Activated CD4-positive, alpha-beta T cell treated with anti-CD3 and anti-CD28 coated beads, Interleukin-2, amount 10 ng/mL, durations not matched to agents 24 days and 14 days (primary cell): ENCODE measurements at places on chromosomes 12 and 14.

DNA sequence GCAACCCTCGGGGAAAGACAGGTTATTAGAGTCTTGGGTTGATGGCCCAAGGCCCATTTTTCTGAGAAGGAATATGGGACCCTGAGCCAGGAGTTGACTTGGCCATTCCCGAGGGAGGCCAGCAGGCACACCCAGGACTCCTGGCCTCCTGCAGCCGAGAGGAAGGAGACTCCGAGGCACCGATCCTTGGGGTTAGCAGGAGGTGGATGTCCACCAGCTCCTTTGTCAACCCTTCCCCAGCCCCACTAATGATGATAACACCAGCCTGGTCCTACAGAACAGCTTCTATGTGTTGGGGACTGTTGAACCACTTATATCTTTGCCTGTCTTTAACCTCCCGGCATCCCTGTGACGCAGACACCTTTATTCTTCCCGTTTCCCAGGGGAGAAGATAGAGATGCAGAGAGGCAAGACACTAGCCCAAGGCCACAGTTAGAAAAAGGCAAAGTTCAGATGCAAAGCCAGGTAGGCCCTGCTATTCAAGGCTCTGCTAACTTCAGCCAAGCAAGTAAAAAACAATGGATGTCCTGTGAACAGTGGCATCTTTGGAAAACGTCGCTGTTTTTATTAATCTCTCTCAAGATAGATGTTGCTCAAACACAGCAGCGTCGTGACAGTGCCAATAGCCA lies 767.3 kb upstream of the TBX3 start:
- no peak for DNase-seq
- H3K36me3 ChIP-seq: no peaks in the 10 kb centered on the region
- peak overlapping the region; percentile 20 for H3K4me3 ChIP-seq
- H3K27me3 ChIP-seq: peaks cover 23% of the 10 kb centered on the region
- no peaks in the 10 kb centered on the region for H3K4me1 ChIP-seq
- no peak overlapping the region for H3K27ac ChIP-seq

- H3K36me3 ChIP-seq: no peaks in the 10 kb centered on the region
- no peak overlapping the region for H3K27ac ChIP-seq
- DNase-seq: peak; percentile 89
- H3K4me3 ChIP-seq: no peak overlapping the region
- H3K27me3 ChIP-seq: no peaks in the 10 kb centered on the region
These were observed 23.5 kb downstream of the DCAF5 start for GRCh38 chr14:69129264-69129880.

GRCh38 chr12:3871356-3871755 lies 1.8 kb downstream of the PARP11 start:
- peak; percentile 71 for DNase-seq
- peaks cover 48% of the 10 kb centered on the region for H3K4me1 ChIP-seq

DNA sequence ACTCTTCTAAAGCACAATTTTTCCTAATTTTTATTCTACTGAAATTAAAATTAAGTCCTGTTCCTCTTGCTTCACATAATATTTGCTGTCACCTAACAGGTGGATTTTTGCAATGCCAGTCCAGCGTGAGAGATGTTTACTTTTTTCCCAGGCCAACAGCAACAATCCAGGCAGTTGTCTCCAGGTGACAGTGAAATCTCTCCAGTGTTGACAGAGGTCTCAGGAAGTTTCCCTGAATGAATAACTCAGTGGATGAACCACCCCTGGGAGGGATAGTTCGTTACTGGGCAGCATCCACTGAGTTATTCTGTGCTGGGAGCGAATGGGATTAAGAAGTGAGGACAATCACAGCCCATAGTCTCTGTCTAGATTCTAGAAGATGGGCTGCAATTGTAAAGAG lies 7.1 kb upstream of the NT5DC3 start:
- peaks cover 31% of the 10 kb centered on the region for H3K27me3 ChIP-seq
- H3K4me3 ChIP-seq: no peak overlapping the region
- H3K4me1 ChIP-seq: peaks cover 2% of the 10 kb centered on the region
- no peaks in the 10 kb centered on the region for H3K36me3 ChIP-seq
- no peak overlapping the region for H3K27ac ChIP-seq

GRCh38 chr12:48569946-48570345 lies at the start of gene LALBA:
TSS of gene LALBA (minus strand) at chr12:48570046. CDS start at chr12:48570020, 26 bp downstream.
- no peak within 1 kb of the TSS for H3K4me3 ChIP-seq
- H3K4me1 ChIP-seq: peaks cover 3% of the 10 kb centered on the region
- DNase-seq: no peak
- H3K27me3 ChIP-seq: peaks cover 7% of the 10 kb centered on the region
- H3K36me3 ChIP-seq: no peaks in the 10 kb centered on the region

DNA sequence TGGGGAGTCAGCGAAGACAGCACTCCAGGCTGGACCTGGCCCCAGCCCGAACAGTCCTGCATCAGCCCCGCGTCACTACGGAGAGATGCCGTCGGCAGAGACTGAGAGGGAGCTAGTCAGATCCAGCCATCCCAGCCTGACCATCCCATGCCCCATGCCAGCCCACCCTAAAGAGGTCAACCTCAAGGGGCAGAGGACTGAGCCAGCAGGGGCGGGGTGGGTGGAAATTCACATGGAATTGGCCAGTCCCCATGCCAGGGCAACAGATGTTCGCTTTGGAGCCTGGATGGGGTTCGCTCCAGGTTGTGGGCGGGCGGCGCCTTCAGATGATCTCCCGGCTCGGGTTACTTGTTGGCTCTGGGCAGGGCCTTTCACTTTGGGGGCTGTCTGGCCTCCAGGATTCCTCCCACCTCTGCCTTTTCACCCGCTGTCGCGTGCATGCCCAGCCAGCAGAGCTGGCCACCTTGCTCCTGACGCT lies 154.3 kb downstream of the TSPAN9 start:
- H3K4me3 ChIP-seq: no peak overlapping the region
- no peak for DNase-seq
- no peak overlapping the region for H3K27ac ChIP-seq
- no peaks in the 10 kb centered on the region for H3K36me3 ChIP-seq
- H3K4me1 ChIP-seq: no peaks in the 10 kb centered on the region

- no peaks in the 10 kb centered on the region for H3K36me3 ChIP-seq
- H3K27ac ChIP-seq: no peak overlapping the region
- H3K4me1 ChIP-seq: peaks cover 13% of the 10 kb centered on the region
- peak overlapping the region; percentile 55 for H3K4me3 ChIP-seq
- DNase-seq: no peak
- H3K27me3 ChIP-seq: peaks cover 47% of the 10 kb centered on the region
These were observed 179.9 kb downstream of the ADCK1 start for GRCh38 chr14:77979666-77980351.

DNA sequence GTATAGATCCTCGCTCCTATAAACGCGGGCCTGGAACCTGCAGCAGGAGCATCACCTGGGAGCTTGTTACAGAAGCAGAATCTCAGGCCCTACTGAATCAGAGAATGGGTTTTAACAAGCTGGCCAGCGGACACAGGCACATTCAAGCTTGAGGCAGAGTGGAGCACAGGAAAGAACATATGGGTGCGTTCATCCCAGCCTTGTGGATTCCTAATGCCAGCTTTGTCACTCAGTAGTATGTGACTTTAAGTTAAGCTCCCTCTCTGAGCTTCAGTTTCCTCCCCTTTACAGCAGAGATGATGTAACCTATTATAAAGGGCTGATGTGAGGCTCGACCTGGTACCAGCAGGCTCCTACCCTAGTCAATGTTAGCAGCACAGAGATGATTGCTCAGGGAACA lies 204.9 kb downstream of the ZFP36L1 start:
- H3K4me1 ChIP-seq: peaks cover 3% of the 10 kb centered on the region
- H3K4me3 ChIP-seq: no peak overlapping the region
- no peaks in the 10 kb centered on the region for H3K36me3 ChIP-seq
- DNase-seq: no peak
- no peaks in the 10 kb centered on the region for H3K27me3 ChIP-seq

- no peaks in the 10 kb centered on the region for H3K36me3 ChIP-seq
- H3K27me3 ChIP-seq: peaks cover 31% of the 10 kb centered on the region
- no peak overlapping the region for H3K27ac ChIP-seq
- DNase-seq: peak; percentile 82
- peaks cover 7% of the 10 kb centered on the region for H3K4me1 ChIP-seq
These were observed 60.9 kb upstream of the OR4E1 start for GRCh38 chr14:21734457-21735074.

- H3K4me1 ChIP-seq: no peaks in the 10 kb centered on the region
- H3K36me3 ChIP-seq: peaks cover 5% of the 10 kb centered on the region
- H3K27me3 ChIP-seq: no peaks in the 10 kb centered on the region
- DNase-seq: no peak
These were observed 85.9 kb upstream of the REP15 start for GRCh38 chr12:27610374-27610773.

- no peaks in the 10 kb centered on the region for H3K4me1 ChIP-seq
- no peaks in the 10 kb centered on the region for H3K36me3 ChIP-seq
- H3K27ac ChIP-seq: no peak overlapping the region
- peaks cover 4% of the 10 kb centered on the region for H3K27me3 ChIP-seq
- H3K4me3 ChIP-seq: no peak overlapping the region
These were observed 57.9 kb upstream of the TMX1 start for GRCh38 chr14:51182131-51182565.

DNA sequence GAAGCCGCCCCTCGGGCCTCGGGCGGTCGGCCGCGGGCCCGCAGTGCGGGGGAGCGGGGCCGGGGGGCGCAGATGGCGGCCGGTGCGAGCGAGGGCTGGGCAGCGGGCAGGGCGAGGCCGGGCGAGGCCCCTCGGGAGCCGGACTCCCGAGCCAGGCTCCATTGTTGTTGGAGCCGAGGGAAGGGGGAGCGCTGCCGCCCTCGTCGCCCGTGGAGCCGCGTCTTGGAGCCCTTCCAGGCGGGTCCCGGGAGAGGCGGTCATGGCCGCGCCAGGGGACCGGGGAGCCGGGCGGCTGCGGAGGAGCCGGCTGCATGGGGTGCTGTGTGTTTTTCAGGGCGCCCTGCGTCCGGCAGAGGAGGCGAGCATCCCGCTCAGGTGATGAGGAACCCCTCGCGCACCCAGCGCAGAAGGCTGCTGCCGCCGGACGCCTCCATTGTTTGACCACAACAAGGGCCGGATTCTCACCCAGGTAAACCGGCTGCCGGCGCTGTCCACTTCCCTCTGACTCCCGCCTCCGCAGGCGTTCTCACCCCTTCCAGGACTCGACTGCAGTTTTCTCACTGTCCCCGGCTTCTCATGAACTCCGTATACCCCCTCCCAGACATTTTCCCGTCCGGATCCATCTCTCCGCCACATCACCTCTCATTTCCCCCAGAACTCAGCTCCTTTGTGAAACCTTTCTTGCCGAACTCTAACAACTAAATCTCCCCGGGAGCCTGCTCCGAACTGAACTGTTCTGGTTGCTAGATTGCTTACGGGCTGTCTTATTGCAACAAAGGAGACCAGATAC lies 732 bp downstream of the ZNF664 start:
- H3K4me1 ChIP-seq: peaks cover 32% of the 10 kb centered on the region
- H3K27ac ChIP-seq: peak overlapping the region; percentile 88
- peaks cover 22% of the 10 kb centered on the region for H3K36me3 ChIP-seq
- H3K27me3 ChIP-seq: peaks cover 7% of the 10 kb centered on the region

- H3K4me1 ChIP-seq: peaks cover 2% of the 10 kb centered on the region
- DNase-seq: no peak
- H3K27ac ChIP-seq: no peak overlapping the region
- H3K36me3 ChIP-seq: no peaks in the 10 kb centered on the region
These were observed 11.2 kb downstream of the TTC8 start for GRCh38 chr14:88835661-88836060.

DNA sequence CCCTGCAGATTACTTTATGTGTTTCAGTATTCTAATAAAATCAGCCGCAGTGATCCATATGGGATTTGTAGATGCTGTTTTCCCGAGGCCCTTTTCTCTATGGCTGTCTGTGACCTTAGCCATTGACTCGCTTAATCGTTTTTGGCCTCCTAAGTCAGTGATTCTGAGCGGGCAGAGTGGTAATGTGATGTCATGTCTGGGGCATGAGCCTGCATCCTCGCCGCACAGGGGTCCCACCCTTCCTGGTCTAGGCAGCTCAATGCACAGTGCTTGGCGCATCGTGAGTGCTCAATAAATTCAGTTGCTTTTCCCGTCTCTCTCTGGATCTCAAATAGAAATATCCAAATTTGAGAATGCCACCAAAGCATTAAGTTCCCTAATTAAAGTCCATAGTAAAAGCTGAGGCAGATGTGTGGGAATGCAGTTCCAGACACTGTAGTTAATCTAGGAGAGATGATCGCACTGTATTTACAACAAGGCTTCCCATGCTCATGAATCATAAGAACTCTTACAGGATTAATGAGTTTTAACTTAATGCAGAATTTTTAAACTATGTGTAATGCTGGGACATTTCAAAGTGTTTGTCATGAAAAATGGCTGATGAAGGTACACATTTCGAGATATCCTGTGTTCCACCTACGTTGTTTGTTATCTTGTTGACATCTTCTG lies 29.3 kb downstream of the HMGA2 start:
- DNase-seq: no peak
- H3K27ac ChIP-seq: no peak overlapping the region
- no peak overlapping the region for H3K4me3 ChIP-seq
- no peaks in the 10 kb centered on the region for H3K4me1 ChIP-seq

GRCh38 chr12:124420996-124421674 lies 126.2 kb downstream of the RFLNA start:
- H3K27ac ChIP-seq: peak overlapping the region; percentile 37
- no peak overlapping the region for H3K4me3 ChIP-seq
- H3K4me1 ChIP-seq: no peaks in the 10 kb centered on the region
- peaks cover 23% of the 10 kb centered on the region for H3K36me3 ChIP-seq
- no peak for DNase-seq
- no peaks in the 10 kb centered on the region for H3K27me3 ChIP-seq

DNA sequence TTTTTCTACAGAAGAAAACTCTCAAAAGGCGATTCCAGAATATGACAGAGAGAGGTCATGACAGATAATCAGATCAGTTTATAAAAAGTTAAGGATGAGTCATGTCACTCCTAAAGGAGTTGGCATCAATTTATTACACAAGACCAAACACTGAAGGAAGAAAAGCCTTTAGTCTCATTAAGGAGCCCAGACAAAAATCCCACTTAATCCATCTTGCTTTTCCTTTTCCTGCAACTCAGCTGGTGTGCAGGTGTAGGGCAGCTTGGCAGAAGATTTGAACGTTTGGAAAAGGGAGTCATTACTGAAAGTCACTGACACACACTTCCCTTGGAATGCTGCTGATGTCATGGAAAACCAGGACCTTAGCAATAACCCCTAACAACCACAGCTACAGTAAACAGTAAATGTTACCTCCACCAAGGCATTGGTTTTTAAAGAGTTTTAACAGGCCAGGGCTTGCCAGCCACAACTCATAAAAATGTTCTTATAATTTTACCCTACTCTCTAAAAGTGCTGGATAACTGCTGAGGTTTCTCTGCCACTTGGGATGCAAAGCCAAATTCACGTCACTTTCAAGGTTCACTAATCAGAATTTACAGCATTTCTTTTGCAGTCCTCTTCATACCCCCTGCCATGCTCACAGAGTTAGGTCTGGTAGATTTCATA lies 320.6 kb downstream of the RAD51B start:
- H3K36me3 ChIP-seq: no peaks in the 10 kb centered on the region
- no peaks in the 10 kb centered on the region for H3K27me3 ChIP-seq
- H3K4me1 ChIP-seq: no peaks in the 10 kb centered on the region
- no peak overlapping the region for H3K4me3 ChIP-seq
- no peak for DNase-seq

DNA sequence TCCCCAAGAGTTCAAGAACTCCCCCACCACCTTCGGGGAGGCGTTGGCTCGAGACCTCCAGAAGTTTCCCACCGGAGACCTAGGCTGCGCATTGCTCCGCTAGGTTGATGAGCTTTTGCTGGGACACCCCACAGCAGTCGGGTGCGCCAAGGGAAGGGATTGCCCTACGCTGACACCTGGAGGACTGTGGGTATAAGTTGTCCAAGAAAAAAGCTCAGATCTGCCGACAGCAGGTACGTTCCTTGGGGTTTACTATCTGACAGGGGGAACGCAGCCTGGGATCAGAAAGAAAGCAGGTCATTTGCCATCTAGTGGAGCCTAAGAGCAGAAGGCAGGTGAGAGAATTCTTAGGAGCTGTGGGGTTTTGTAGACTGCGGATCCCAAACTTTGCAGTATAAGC lies 98.8 kb downstream of the FRMD6 start:
- no peaks in the 10 kb centered on the region for H3K36me3 ChIP-seq
- no peak overlapping the region for H3K27ac ChIP-seq
